Endothelial cell (in vitro differentiated cells): ENCODE measurements at places on chromosomes 11 and 22. TPM values are rescaled to one million over a fixed set of nuclear protein-coding genes. Genes with fewer than 3 reads are reported as not detected.

DNA sequence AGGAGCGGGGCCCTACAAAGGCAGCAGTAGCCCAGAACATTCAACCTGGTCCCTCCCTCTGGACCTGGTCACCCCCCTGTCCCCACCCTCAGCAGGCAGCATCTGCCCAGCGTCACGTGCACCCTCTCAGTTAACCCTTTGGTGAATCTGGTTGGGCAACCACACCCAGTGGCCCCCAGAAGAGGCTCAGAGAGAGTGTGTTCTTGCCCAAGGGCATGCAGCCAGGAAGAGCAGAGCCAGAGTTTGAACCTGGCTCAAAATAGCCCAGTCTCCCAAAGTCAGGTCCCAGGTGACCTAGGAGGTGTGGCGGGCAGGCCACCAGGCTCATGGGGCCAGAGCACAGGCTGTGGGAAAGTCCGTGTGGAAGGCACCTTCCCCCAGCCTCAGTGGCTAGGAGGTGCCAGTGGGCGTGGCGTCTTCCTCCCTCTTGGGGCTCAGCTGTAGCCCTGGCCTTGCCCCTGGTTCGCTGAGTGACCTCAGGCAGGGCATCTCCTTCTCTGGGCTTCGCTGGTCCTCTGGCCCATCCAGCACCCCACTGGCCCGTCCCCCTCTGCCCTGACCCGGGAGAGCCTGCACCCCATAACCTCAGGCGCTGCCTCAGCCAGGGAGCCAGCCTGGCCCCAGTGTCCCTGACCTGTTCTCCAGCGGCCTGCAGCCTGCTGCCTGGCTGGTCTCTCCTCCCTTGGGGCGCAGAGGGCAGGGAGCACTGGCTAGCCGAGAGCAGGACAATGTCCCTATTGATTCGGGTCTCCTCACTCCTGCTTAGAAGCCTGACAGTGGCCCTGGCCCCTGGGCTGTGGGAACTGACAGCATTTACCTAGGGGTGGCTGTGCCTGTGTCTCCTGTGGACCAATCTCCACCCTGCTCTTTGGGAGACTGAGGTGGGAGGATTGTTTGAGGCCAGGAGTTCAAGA lies 7.0 kb downstream of the ALDH3B1 start:
- peaks cover 3% of the 10 kb centered on the region for H3K36me3 ChIP-seq
- H3K27ac ChIP-seq: no peak overlapping the region

GRCh38 chr11:107198490-107199007 lies 180.3 kb upstream of the GUCY1A2 start:
- H3K27me3 ChIP-seq: no peaks in the 10 kb centered on the region
- no peak overlapping the region for H3K4me3 ChIP-seq
- H3K36me3 ChIP-seq: no peaks in the 10 kb centered on the region
- no peaks in the 10 kb centered on the region for H3K4me1 ChIP-seq
- no peak for DNase-seq
- no peak overlapping the region for H3K27ac ChIP-seq

- peak; percentile 63 for DNase-seq
- no peak overlapping the region for H3K27ac ChIP-seq
- H3K36me3 ChIP-seq: peaks cover 5% of the 10 kb centered on the region
These were observed 7.4 kb upstream of the PMM1 start for GRCh38 chr22:41596776-41597634.

GRCh38 chr11:73625696-73626318 lies 20.6 kb upstream of the PLEKHB1 start:
- peak; percentile 78 for DNase-seq
- no peak overlapping the region for H3K27ac ChIP-seq
- H3K4me1 ChIP-seq: no peaks in the 10 kb centered on the region
- H3K4me3 ChIP-seq: no peak overlapping the region
- no peaks in the 10 kb centered on the region for H3K36me3 ChIP-seq

- H3K4me3 ChIP-seq: no peak overlapping the region
- no peaks in the 10 kb centered on the region for H3K36me3 ChIP-seq
- no peak overlapping the region for H3K27ac ChIP-seq
- H3K4me1 ChIP-seq: peaks cover 3% of the 10 kb centered on the region
- H3K27me3 ChIP-seq: no peaks in the 10 kb centered on the region
These were observed 11.7 kb downstream of the SLC35C1 start for GRCh38 chr11:45816614-45817013.

GRCh38 chr11:12534549-12534948 lies 139.7 kb upstream of the TEAD1 start:
- H3K4me3 ChIP-seq: no peak overlapping the region
- no peak overlapping the region for H3K27ac ChIP-seq
- DNase-seq: no peak
- peaks cover 6% of the 10 kb centered on the region for H3K4me1 ChIP-seq
- peaks cover 5% of the 10 kb centered on the region for H3K27me3 ChIP-seq

DNA sequence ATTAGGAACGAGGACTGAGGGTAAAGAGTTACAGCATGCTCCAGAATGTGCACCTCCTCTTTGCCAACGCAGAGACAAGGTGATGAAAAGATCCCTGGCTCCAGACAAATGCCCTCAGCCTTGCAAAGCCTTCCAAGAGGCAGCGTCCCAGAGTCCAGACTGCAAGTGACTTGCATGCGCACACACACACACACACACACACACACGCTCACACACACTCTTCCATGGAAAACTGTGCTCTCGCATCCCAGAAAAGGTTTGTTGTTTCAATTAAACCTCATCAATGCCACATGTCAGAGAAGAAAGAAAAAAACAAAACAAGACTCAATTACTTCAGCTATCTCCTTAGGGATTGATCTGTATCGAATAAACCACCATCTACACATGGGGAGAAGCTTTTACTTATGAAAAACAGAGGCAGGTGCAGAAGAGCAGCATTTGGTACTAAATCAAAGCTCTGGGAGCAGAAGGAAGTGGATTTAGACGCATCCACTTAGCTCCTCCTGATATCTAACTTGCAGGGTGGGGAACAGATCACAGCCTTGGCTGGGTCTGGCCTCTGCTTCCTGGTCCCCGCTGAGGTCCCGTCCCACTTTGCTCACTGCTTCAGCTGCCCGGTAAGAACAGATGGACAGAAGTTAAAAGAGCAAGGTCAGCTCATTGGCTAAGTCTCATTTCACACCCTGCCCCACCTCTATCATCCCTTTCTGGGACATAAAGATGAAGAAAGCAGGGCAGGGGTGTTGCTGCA lies 249.8 kb upstream of the BLID start:
- no peak for DNase-seq
- H3K4me1 ChIP-seq: peaks cover 3% of the 10 kb centered on the region
- H3K36me3 ChIP-seq: no peaks in the 10 kb centered on the region
- H3K27ac ChIP-seq: no peak overlapping the region

DNA sequence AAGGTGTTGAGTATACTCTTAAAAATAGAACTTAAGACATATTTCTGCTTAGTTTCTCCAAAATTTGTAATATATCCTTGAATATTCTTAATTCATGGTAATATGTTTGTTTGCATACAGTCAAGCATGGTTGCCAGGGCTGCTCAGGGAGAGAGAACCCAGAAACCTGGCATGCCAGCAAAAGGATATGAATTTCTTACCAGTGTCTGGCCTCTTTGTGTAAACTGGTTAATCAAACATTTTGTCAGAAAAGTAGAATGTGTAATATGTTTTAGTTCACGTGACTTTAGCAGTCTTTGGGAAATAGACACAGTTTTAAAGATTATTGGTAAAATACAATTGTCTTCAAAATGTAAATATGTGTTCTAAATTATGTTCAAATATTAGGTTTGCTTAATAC lies 101.6 kb downstream of the AASDHPPT start:
- H3K4me3 ChIP-seq: no peak overlapping the region
- DNase-seq: no peak
- peaks cover 5% of the 10 kb centered on the region for H3K27me3 ChIP-seq
- no peaks in the 10 kb centered on the region for H3K4me1 ChIP-seq
- no peak overlapping the region for H3K27ac ChIP-seq

DNA sequence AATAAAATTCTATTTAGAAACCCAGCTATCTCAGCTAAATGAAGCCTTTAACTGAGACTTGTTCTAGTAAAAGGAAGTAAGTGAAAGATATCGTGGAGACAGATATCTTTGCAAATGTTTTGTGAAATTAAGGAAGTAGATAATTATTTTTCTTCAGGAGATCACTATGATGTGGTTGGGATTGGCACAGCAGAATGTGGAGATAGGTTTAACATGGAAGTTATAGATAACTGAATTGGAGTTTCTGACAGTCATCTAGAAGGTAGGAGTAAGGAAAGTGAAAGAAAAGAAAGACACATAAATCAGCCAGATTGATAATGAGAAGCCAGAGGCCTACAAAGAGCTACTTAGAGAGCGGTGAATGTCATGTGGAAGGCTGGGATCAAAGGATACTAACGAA lies 4.7 kb upstream of the CASP5 start:
- no peaks in the 10 kb centered on the region for H3K27me3 ChIP-seq
- H3K27ac ChIP-seq: no peak overlapping the region
- no peaks in the 10 kb centered on the region for H3K4me1 ChIP-seq
- H3K36me3 ChIP-seq: no peaks in the 10 kb centered on the region

GRCh38 chr11:88538098-88538497 lies 200.6 kb upstream of the CTSC start:
- DNase-seq: no peak
- H3K4me3 ChIP-seq: no peak overlapping the region
- no peaks in the 10 kb centered on the region for H3K4me1 ChIP-seq
- H3K27me3 ChIP-seq: no peaks in the 10 kb centered on the region
- no peaks in the 10 kb centered on the region for H3K36me3 ChIP-seq
- no peak overlapping the region for H3K27ac ChIP-seq

DNA sequence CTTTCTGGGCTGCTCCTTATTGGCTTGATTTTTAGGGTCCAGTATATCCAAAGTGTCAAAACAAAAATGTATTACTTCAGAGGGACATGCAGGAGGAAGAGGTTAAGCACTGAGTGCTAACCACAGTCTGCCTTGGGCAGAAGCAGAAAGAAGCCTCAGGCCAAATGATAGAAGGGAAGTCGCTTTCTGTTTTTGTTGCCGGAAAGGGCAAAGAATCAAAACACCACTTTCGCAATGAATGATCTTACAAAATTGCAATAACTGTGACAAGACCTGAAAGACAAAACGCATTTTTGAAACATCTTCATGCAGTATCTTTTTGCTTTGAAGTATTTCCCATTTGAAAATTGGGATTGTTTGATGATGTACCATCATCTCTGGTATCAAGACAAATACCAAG lies 70.1 kb upstream of the PICALM start:
- no peak for DNase-seq
- H3K4me3 ChIP-seq: no peak overlapping the region
- H3K27me3 ChIP-seq: peaks cover 2% of the 10 kb centered on the region
- no peaks in the 10 kb centered on the region for H3K36me3 ChIP-seq
- peaks cover 5% of the 10 kb centered on the region for H3K4me1 ChIP-seq
- no peak overlapping the region for H3K27ac ChIP-seq

- DNase-seq: peak; percentile 0
- no peak overlapping the region for H3K4me3 ChIP-seq
- H3K27ac ChIP-seq: no peak overlapping the region
- no peaks in the 10 kb centered on the region for H3K36me3 ChIP-seq
- H3K27me3 ChIP-seq: peaks cover 8% of the 10 kb centered on the region
- H3K4me1 ChIP-seq: no peaks in the 10 kb centered on the region
These were observed 456.9 kb downstream of the BRD1 start for GRCh38 chr22:49370627-49371301.

DNA sequence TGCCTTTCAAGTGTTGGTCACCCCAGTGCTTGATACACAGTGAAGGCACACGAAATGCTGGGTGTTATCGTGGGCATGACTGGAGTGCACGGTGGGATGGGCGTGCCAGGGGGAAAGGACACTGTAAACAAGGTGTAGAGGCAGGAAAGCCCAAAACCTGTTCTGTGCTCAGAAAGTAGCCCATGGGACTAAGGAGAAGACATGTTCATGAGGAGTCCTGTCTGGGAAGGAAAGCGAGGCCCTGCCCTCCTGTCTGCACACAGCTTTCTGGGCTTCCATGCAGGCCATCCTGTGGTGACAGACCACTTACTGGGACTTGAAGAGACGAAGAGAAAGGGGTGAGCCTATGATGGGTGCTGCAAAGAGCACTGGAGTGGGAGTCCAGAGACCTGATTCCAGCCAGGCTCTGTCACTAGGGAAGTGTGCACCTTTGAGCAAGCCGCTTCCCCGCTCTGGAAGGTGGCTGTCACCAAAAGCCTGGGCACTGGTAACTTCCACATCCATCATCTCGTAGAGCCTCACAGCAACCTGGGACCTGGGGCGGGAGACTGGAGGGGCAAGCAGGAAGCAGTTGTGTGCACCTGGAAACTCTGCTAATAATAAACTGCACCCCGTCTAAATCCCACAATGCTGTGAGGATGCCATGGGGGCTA lies 846 bp upstream of the POU2F3 start:
- no peak overlapping the region for H3K27ac ChIP-seq
- DNase-seq: no peak
- H3K4me1 ChIP-seq: peaks cover 20% of the 10 kb centered on the region
- no peaks in the 10 kb centered on the region for H3K36me3 ChIP-seq
- H3K4me3 ChIP-seq: no peak overlapping the region

- peaks cover 7% of the 10 kb centered on the region for H3K4me1 ChIP-seq
- no peak overlapping the region for H3K27ac ChIP-seq
- DNase-seq: no peak
- peak overlapping the region; percentile 88 for H3K4me3 ChIP-seq
These were observed 1.4 kb downstream of the TRPC6 start for GRCh38 chr11:101582236-101582988.

- no peaks in the 10 kb centered on the region for H3K36me3 ChIP-seq
- H3K4me1 ChIP-seq: peaks cover 5% of the 10 kb centered on the region
- peak; percentile 4 for DNase-seq
- H3K27ac ChIP-seq: no peak overlapping the region
- H3K4me3 ChIP-seq: no peak overlapping the region
- peaks cover 14% of the 10 kb centered on the region for H3K27me3 ChIP-seq
These were observed 12.3 kb downstream of the TBX1 start for GRCh38 chr22:19772673-19773469.

DNA sequence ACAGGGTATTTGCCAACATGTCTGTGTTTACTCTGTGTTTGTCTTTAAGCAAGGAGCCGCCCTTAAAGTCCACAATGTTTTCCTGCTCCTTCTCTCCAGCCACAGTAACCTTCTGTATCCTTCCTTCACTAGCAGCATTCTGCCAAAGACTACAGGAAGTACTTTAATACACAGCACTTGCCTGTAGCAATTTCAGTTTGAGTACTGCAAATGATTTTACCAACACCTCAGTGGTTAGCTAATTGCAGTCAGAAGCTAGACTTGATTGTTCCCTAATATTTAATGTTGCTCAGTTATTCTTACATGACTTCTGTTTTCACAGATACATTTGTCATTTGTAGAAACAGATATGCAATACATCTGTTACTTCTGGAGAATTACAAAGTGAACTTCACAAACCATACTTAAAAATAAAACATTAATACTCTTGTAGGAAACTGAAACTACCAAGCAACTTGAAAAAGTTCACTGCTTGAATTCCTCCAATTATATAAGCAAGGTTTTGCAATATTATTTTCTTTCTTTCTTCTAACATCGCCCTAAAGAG lies 69.1 kb downstream of the FCHSD2 start:
- H3K36me3 ChIP-seq: peaks cover 11% of the 10 kb centered on the region
- H3K27me3 ChIP-seq: peaks cover 2% of the 10 kb centered on the region
- no peak overlapping the region for H3K4me3 ChIP-seq
- peak overlapping the region; percentile 65 for H3K27ac ChIP-seq

The PANX3 gene
- 0.21 TPM for total RNA-seq

The NCAPH2 gene
- 40.9 TPM for total RNA-seq

The FADS2 gene
- total RNA-seq: 682 TPM

The RTN4R gene
- 19.0 TPM for total RNA-seq

The MPST gene
- total RNA-seq: 78.7 TPM

The GGTLC2 gene
- not detected for total RNA-seq
